ENCODE measurements at places on chromosomes 7 and 10. TPM values are rescaled to one million over a fixed set of nuclear protein-coding genes. Genes with fewer than 3 reads are reported as not detected.

The ENTPD7 gene
- 1.0 TPM for polyA plus RNA-seq

The AVPI1 gene
- 18.9 TPM for polyA plus RNA-seq

The MRLN gene
- polyA plus RNA-seq: 0.35 TPM

The HELLS gene
- polyA plus RNA-seq: 5.2 TPM

The SLC29A4 gene
- 1.1 TPM for polyA plus RNA-seq

The ADCYAP1R1 gene
- polyA plus RNA-seq: 0.53 TPM

The ETV1 gene
- polyA plus RNA-seq: 27.4 TPM

GRCh38 chr7:156676263-156676662 lies 35.7 kb downstream of the RNF32 start:
- DNase-seq: no peak

GRCh38 chr7:44638611-44639557 lies 32.5 kb downstream of the OGDH start:
- DNase-seq: peak; percentile 42

- DNase-seq: no peak
These were observed 145.1 kb upstream of the COL1A2 start for GRCh38 chr7:94249631-94250030.

DNA sequence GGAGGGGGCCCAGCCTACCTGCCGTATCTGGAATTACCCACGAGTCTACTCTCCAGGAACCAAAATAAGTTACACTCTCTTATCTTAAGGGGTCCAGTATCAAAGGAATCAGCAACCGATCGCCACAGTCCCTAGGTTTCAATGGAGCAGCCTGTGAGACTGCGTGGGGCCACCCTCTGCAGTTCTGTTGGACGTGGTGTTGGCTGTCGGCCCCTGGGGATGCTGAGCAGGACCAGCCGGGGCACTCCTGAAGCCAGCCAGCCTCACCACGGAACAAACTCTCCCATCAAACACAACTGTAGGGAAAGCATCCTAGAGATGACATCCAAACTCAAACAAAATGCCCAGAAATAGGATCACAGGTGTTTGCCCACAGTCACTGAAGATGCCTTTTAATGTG lies 25.5 kb upstream of the ABLIM1 start:
- no peak for DNase-seq

GRCh38 chr7:41107330-41107937 lies 595.5 kb downstream of the INHBA start:
- no peak for DNase-seq

GRCh38 chr10:34522546-34522945 lies 292.6 kb downstream of the PARD3 start:
- peak; percentile 74 for DNase-seq

- no peak for DNase-seq
These were observed 66.5 kb downstream of the BICC1 start for GRCh38 chr10:58579011-58579655.

GRCh38 chr7:6691103-6691502 lies 15.6 kb downstream of the ZNF12 start:
- DNase-seq: no peak

DNA sequence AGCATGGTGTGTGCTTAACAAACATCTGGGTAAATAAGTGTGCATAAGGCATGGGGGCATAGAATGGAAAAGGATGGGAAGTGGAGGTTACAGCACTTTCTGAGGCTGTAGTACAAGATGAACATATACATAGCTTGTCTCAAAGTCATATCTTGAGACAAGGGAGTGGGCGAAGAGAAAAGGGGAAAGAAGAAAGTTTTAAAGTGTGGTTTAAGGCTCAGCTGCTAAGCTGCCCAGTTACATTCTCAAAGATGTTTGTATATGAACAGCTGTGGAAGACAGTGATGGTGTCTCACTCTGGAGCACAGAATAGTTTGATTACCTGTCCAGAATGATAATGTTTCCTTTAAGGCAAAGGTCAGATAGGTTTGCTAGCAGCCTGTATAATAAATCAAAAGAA lies 61.9 kb upstream of the LANCL2 start:
- no peak for DNase-seq

DNA sequence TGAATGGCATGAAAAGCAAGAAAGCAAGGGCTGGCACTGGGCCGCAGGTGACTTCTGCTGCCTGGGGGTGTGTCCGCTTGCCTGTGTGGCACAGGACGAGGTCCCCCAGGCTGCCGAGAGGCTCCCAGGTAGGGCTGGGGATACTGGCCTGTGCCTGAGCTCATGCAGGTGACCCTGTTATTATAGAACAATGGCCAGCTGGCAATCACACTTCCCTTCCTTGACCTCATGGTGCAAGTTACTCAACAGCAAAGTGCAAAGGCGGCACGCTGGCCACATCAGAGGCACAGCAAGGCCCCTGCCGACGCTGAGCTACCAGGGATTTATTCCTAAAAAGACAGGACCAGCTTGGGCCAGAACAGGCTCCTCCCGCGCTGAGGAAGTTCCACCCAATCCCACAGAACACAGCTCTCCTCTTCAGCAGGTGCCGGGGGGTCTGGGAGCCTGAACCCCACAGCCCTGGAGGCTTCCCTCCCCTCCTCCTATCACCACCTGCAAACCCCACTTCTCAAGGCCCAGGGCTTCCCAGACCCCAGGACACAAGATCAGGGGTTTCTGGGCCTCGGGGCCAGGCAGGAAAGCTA lies 1.4 kb upstream of the ADAM8 start:
- DNase-seq: no peak

- DNase-seq: no peak
These were observed 222.3 kb downstream of the BBS9 start for GRCh38 chr7:33351709-33352108.

DNA sequence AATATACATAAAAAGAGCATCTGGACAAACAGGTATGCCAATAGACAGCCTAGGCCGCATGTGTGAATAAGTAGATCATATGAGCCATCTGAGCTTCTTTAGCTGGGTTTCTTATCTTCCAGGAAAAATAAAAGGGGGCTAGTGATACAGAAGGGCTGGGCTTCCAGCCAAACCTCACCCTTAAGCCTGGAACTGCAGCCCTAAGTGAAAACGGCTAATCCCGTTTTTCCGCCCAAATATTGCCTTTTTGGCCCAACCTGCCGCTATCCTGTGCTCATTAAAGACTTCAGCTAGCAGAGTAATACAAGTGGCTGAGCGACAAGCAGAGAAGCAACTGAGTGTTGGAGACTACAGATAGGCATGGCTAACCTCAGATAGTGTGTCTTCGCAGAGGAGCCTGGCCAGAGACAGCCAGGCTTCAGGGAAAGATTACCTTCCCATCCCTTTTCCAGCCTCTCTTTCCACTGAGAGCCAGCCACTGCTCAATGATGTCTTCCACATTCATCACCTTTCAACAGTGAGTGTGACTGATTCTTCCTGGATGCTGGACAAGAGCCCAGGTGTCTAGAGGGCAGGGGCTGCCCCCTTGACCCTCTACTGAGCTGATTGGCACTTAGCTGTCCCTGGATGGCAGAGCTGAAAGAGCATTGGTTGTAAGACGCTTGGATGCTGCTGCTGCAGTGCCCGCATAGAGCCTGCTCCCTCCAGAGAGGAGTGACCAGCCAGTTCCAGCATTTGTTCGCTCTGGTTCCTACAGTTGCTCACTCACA lies 108.9 kb downstream of the ITGB8 start:
- no peak for DNase-seq

DNA sequence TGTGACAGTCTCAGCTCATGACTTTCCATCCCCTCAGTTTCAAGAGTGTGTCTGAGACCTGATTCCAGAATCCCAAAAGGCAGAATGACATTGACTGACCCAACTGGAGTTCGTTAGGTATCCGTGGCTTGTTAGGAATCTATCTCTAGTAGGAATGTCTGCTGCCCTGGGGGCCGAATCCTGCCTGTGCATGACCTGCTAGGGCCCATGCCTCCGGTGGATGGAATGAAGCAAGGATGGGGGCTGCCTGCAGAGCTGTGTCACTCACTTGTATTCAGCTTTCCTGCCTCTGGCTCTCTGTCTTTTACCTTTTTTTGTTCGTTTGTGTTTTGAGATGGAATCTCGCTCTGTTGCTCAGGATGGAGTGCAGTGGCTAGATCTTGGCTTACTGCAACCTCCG lies 129.5 kb downstream of the SDK1 start:
- DNase-seq: no peak

GRCh38 chr10:68139448-68140272 lies 30.4 kb downstream of the MYPN start:
- DNase-seq: no peak

- DNase-seq: no peak
These were observed 101.9 kb downstream of the EXOC4 start for GRCh38 chr7:133354546-133355324.

DNA sequence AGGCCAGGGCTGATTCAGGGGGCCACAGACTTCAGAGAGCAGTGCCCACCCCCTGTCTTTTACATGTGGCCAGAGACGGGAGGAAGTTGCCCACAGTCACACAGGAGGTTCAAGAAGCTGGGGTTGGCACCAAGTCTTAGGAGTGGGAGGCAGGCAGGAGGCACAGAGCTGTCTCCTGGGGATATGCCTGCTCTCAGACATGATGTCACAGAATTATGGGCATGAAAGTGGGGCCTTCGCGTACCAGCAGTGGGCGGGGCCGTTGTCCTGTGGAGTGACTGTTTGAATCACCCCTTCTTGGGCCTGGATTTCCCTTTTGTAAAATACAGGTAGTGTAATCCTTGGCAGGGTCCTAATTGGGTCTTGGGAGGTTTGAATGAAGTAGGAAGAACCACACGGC lies 81.2 kb upstream of the PPIF start:
- DNase-seq: no peak

- DNase-seq: no peak
These were observed 43.2 kb downstream of the PCLO start for GRCh38 chr7:83119494-83119893.
